ENCODE measurements at places on chromosomes 12 and 14.

- no peak for DNase-seq
Observed at GRCh38 chr12:47850153-47851084, 30.7 kb upstream of the HDAC7 start.

- DNase-seq, result no peak
Observed at GRCh38 chr12:7638064-7638759, 27.5 kb downstream of the APOBEC1 start.

DNA sequence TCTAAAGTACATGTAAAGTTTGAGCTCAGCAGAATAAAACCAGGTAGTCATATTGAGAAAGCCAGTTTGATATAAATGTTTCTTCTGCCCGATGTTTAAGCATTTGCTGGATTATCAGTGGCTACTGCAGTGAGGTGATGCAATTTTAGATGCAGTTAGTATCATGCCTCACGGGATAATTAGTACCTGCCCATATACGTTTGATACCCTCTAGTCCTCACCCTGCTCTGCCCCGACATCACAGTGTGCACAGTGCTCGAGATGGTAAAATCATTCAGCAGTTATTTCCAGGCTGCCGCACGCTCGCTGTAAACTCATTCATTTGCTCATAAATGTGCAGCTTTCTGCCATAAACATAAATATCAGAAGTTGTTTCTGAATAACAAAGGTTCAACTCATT, 152.7 kb downstream of the PELI2 start:
- no peak for DNase-seq

DNA sequence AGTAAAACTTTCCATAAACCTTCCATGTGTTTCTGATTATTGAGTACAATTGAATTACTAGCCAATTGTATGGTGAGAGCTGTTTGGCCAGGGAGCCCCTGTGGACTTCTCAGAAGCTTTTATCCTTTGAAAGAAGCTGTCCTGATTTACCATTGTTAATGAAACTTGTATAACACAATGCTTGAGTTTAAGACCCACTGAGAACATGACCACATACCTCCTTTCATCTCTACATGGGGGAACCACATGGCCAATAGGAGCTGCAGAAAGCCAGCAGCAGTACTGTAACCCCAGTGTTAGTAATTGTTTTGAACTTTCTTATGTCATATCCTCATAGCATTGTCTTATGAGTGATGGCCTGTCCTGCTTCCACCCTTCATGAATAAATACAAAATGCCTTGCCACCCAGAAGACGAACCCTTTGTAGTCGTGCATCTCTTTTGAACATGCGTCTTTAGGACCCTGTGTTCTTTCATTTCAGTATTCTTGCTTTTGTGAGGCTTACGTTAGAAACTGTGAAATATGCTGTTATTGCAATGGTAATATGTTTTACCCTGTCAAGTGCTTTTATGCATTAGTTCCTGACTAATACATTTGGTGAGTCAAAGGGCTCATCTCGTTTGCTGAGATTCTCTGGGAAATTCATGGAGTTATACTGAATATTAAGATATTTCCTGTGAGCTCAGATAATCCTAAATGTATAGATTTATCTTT, 815.7 kb downstream of the NRXN3 start:
- DNase-seq, result no peak

GRCh38 chr12:22477894-22478287, 66.5 kb downstream of the C2CD5 start:
- DNase-seq, result no peak

Measured in stimulated activated CD4-positive, alpha-beta T cell treated with anti-CD3 and anti-CD28 coated beads, Interleukin-4, amount 100 ng/mL, for 4 hours (primary cell).